ENCODE measurements at places on chromosomes 1 and 21. TPM values are rescaled to one million over a fixed set of nuclear protein-coding genes. Genes with fewer than 3 reads are reported as not detected.

DNA sequence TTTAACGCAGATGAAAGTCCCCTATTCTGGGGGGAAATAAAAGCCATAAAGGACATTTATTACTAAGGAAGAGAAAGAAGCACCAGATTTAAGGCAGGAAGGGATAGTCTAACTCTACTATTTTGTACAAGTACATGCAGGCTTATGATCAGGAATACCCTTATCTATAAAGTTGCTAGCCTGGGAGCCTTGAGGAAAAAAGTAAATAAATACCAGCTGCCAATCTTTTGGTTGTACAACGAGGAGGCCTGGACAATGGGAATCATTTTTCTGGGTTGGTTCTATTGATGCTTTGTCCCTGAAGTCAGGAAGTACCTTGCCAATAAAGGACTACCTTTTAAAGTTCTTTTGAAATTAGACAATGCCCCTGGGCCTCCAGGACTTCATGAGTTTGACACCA lies 367.8 kb downstream of the LMO4 start:
- no peak for DNase-seq

DNA sequence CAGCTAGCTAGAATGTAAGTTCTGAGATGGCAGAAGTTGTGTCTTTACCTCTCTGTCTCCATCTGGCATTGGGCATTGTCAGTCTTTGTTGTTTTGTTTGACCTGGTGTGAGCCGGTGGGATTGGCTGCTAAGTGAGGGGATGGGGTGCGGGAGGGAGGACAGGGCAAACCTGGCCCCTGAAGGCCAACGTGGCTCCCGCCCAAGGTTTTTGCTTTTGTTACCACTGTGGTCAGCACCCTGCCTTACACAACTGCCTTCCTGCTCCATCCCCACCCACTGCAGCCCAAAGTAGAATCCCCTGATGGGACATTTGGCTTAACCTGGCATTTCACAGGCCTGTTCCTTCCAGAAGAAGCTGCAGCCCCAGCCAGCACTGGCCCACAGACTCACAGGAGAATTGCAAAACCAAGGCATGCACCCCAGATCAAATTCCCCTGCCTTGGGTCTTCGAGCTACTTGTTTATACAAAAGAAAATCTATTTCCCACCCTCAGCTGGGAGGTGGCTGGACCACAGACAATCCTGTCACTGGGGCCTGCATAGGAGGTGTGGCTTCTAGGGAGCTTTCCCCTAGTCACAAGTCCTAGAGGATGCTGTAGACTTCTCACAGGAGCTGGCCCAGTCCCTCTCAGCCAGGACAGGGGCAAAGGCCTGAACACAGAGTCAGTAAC lies 147.5 kb downstream of the TRABD2B start:
- DNase-seq = no peak

DNA sequence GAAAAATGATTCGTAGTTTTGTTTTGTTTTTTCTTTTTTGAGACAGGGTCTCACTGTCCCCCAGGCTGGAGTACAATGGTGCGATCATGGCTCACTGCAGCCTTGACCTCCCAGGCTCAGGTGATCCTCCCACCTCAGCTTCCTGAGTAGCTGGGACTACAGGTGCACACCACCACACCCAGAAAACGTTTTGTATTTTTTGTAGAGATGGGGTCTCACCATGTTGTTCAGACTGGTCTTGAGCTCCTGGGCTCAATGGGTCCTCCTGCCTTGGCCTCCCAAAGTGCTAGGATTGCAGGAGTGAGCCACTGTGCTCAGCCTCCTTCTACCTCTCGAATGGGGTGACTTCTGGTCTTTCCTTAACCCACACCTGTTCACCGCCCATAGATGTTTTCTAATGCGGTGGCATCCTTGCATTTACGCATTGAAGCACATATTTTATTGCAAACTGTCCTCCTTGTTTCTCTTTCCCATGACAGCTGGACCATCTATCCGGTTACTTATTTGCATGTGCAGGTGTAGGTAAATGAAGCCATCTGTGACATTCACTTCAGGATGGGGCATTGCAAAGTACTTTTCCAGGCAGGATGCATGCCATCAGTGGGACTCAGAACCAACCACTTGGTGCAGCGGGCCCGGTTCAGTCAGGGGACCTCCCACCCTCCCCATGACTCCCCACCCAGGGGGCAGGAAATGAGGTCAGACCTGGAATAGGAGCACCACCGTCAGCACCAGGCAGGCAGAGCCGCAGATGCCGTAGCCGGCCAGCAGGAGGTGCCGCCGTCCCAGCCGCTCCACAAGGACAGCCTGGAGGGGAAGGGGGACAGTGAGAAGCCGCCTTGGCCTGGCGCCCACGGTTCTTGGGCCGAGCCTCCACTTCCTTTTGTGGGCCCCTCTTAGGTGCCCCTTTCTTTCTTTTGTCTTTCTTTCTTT lies 16.5 kb downstream of the SLC2A7 start:
- no peak for DNase-seq

DNA sequence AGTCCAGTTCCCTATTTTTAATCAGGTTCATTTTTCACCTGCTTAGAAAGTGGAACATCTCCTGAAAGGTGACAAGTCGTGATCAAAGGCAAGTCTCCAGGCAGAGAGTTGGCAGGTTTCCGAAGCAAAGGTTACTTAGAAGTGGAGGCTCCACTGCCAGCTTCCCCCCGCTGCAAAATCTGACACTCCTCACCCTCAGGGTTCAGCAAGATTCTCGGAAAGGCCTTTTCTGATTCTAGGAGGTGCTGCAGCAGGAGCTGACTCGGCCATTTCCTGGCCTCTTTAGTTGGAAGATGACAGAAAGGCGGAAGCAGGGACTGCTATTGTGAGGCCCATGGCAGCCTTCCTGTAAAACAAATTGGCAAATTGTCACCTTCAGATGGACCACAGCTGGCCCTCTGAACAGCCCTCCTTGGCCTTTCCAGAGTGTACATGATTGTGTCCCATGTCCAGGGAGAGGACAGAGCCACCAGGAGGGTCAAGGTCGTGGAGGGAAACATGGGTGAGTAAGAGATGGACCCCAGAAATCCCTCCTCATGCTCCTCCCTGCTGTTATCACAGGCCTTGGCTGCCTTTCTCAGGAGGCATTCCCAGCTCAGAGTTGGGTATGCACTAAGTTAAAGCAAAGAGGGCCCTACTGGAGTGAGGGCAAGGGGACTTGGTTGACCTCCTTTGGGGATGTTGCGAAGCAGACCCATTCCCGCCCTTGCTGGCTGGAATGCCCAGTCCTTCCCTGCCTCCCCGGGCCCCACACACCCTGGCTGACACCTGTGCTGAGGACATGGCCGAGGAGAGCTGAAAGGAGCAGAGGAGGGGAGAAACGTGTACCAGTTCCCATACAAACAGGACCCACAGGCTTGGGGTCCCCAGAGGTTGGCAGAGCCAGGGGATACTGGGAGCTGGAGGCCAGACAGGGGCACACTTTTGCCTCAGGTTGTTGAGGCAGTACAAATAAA lies 115.5 kb upstream of the IRF2BP2 start:
- no peak for DNase-seq

- DNase-seq = no peak
Observed at GRCh38 chr1:24714859-24715520, 30.3 kb upstream of the CLIC4 start.

DNA sequence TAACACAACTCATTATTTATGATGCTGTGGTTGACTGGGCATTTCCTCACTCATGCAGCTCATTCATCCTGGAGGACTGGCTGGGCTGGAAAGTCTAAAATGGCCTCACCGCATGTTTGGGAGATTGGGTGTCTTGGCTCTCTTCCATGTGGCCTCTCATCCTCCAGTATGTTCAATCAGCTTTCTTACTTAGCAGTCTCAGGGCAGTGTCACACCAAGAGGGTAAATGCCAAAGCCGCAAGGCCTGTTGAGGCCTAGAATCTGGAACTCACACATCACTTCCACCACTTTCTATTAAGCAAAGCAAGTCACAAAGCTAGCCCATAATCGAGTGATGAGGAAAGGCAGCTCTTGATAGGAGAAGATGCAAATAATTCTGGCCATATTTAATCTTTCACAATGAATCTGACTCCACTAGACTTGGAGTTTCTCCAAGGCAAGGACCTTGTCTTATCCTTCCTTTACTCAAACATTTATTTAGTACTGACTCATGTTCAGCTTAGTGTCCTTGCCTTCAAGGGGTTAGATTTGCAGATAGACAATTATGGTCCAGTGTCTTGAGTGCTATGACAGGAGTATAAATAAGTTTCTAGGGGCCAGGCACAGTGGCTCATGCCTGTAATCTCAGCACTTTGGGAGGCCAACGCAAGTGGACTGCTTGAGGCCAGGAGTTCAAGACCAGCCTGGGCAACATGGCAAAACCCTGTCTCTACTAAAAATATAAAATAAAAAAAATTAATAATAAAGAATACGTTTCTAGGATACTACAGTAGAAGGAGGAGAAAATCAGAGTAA lies 45.1 kb downstream of the TMEM53 start:
- no peak for DNase-seq

DNA sequence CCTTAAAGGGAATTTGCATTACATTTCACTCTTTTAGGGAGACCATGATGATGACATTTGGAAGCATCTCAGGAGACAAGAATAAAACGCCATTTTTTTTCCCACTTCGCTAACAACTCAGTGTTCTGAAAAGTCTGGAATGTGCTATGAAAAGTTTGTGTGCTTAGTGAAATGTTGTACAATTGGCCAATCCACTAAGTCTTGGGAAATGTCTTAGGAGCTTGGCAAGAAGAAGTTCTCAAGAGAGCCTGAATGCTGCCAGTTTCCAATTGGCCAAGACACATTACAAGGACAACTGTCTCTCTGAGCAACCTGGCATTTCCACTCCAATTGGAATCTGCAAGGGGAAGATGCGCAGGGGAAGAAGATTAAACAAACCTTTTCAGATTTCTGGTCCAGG lies 401.8 kb downstream of the RWDD3 start:
- DNase-seq = no peak

GRCh38 chr1:54248966-54249365 lies 49.0 kb downstream of the MRPL37 start:
- DNase-seq = no peak

- DNase-seq = no peak
Observed at GRCh38 chr1:156863631-156864030, 3.0 kb downstream of the NTRK1 start.

Gene LRRC7
- 19.6 TPM for polyA plus RNA-seq

Gene FLAD1
- polyA plus RNA-seq = 20.6 TPM

Gene DAB1
- 3.6 TPM for polyA plus RNA-seq

Gene CFAP45
- polyA plus RNA-seq = 0.20 TPM

Gene TDRD5
- polyA plus RNA-seq = not detected
